ENCODE measurements at places on chromosomes 7 and 10.

DNA sequence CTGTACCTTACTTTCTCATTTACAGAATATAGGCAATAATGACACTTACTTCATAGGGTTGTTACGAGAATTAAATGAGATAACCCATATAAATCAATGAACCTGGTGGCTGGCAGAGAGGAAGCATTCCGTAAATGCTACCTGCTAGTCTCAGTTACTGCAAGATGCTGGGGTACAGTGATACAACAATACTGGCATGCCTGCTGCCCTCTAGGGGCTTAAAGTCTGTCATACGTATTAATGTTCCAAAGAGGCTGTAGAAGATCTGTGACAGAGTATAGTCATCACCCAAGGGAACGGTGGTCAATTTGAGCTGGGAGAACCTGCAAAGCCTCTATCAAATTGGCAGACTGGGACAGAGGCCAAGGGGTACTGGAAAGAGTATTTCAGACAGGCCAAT, 421.5 kb downstream of the GPAM start:
- no peak for DNase-seq

GRCh38 chr10:91740353-91740924, 57.8 kb upstream of the TNKS2 start:
- no peak for DNase-seq

- no peak for DNase-seq
Observed at GRCh38 chr10:76230921-76231285, 799.5 kb downstream of the LRMDA start.

- DNase-seq: no peak
Observed at GRCh38 chr10:2826675-2827074, 240.7 kb upstream of the PFKP start.

DNA sequence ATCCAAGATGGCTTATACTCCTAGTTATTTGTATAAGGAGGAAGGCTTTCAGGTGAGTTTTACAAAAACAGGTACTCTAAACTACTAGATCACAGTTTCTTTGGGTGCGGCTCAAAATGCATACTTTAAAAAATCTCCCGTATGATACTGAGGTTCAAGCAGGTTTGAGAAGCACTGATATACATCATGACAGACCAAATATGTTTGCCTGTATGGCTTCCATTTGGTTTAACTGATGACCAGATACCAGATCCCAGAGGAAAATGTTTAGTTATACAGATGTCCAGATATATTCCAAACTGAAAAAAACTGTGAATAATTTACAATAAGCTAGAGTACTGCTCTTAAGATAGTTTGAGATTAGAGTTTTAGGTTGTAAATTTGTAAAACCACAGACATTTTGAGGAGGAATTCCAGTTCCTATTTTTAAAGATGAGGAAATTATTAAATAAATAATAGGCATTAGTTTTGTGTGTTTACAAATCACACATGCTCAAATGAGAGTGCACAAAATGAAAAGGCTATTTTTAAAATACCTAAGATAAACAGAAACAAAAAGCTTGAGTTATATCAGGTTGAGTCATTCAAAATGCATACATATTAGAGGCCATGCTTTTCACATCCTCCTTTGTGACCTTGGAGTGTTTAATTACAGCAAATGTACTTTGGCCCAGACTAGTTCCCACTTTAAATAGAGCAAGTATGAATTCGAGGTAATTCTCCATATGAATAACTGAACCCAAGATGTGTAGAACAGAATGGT, 60.5 kb downstream of the SEMA3C start:
- DNase-seq: no peak

GRCh38 chr7:134788191-134788590, 8.8 kb downstream of the CALD1 start:
- no peak for DNase-seq

- DNase-seq: no peak
Observed at GRCh38 chr7:71132377-71133231, 660 bp downstream of the GALNT17 start.

GRCh38 chr10:14748441-14748840, 26.3 kb downstream of the FAM107B start:
- no peak for DNase-seq

DNA sequence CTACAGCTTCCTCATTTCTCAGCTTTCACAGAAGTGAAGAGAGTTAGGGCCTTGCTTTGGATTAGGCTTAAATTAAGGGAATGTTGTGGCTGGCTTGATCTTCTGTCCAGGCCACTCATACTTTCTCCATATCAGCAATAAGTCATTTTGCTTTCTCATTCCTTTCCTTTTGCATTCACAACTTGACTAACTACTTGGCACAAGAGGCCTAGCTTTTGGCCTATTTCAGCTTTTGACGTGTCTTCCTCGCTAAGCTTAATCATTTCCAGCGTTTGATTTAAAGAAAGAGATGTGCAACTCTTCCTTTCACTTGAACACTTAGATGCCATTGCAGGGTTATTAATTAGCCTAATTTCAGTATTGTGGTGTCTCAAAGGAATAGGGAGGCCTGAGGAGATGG, 712.0 kb downstream of the INHBA start:
- DNase-seq: no peak

DNA sequence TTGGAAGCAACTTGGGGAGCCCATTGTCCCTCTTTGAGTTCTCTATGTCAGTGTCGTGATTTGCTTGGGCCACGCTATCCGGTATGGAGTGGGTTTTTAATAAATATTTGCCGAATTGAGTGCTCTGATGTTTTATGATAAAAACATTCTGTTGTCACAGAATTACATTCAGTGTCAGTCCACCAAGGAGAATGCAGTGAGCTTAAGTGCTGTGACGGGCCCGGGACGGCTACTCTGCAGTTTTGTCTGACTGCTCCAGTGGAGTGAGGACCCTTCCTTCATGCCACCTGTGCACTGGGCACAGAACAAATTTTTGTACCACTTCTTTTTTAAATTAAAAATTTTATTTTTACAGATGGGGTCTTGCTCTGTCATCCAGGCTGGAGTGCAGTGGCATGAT, 76.0 kb downstream of the CARD11 start:
- no peak for DNase-seq

DNA sequence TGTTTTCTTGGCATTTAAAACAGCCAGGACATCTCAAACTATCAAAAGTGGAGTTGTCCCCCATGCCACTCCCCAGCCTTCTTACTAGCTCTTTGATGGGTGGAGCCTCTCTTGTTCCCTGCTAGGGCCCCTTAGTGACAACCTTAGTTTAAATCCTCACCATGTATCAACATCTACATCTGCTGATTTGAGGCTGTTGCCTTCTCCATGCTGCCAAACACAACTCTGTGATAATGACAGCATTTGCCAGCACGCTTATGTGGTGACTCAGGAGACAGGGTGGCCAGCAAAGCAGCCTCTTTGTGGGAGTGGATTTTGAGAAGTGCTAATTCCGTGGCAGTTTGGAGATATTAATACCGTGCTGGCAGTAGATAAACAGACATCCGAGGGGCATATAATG, 145.4 kb downstream of the LRRC4 start:
- DNase-seq: no peak

Measured in H1 (cell line).